Activated CD4-positive, alpha-beta T cell treated with anti-CD3 and anti-CD28 coated beads, Interleukin-2, Interleukin-4, amounts not matched to agents 100 ng/mL and 50 ng/mL, durations not matched to agents 16 hours and 8 hours (primary cell): ENCODE measurements at places on chromosomes 4 and X.

- no peak for DNase-seq
These were observed 56.2 kb downstream of the PPA2 start for GRCh38 chr4:105417624-105418023.

GRCh38 chr4:121786221-121786620 is 14.9 kb upstream of the EXOSC9 start:
- no peak for DNase-seq

DNA sequence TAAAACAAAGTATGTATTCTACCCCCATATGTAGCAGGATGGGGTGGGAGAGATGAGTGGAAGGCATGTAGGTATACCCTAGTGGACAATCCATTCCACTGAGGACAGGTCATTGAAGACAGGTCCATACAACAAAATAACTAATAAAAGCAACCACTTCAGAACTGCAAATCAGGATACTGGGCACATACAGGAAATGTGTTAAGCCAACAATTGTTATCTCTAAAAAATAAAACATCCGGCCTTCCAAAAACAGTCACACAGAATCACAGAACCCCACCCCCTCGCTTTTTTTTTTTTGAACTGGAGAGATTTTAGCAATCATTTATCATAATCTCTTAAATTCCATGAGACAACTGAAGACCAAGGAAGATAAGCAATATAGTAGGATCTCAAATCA is 112.9 kb downstream of the FRYL start:
- DNase-seq: no peak

- DNase-seq: no peak
These were observed 1.9 kb downstream of the NEIL3 start for GRCh38 chr4:177311589-177311988.
